Right hindlimb (tissue), 1 donor: ENCODE measurements at places on chromosomes 3 and 15.

- no peak for DNase-seq
These were observed 366.8 kb upstream of the UMPS start for GRCh38 chr3:124363476-124363875.

GRCh38 chr15:61336026-61336638, 107.0 kb upstream of the RORA start:
- DNase-seq, result no peak

GRCh38 chr3:141147657-141148056, 84.0 kb upstream of the PXYLP1 start:
- DNase-seq, result no peak

- no peak for DNase-seq
These were observed 32.7 kb upstream of the PLSCR5 start for GRCh38 chr3:146637871-146638270.

- no peak for DNase-seq
These were observed 19.9 kb upstream of the TPM1 start for GRCh38 chr15:63022663-63023062.

- no peak for DNase-seq
These were observed 240.7 kb downstream of the SHOX2 start for GRCh38 chr3:157865352-157866000.

DNA sequence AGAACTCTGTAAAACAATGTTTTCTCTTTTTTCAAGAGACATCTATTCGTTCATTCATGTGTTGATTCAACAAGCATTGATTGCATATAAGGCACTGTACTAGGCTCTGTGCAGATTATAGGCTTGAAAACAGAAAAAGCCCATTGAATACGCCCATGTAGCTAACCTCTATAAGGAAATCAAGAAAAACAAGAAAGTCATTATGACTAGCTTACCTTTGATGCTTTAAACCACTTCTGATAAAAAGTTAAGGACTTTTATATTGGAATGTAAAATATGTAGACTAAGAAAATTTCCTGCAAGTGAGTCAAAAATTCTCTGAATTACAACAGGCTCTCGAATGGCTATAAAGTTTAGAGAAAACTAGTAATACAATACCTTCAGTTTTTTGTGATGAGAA, 92.5 kb downstream of the BDH1 start:
- no peak for DNase-seq

- DNase-seq, result no peak
These were observed 12.3 kb upstream of the ALCAM start for GRCh38 chr3:105354429-105354828.

- no peak for DNase-seq
These were observed 102.7 kb downstream of the CDIN1 start for GRCh38 chr15:36682101-36682500.

- DNase-seq, result no peak
These were observed 53.2 kb upstream of the FNDC3B start for GRCh38 chr3:171986176-171986575.

GRCh38 chr15:25392806-25393205, 46.0 kb downstream of the UBE3A start:
- DNase-seq, result no peak

GRCh38 chr3:128366136-128366535, 100.6 kb downstream of the DNAJB8 start:
- DNase-seq, result no peak

DNA sequence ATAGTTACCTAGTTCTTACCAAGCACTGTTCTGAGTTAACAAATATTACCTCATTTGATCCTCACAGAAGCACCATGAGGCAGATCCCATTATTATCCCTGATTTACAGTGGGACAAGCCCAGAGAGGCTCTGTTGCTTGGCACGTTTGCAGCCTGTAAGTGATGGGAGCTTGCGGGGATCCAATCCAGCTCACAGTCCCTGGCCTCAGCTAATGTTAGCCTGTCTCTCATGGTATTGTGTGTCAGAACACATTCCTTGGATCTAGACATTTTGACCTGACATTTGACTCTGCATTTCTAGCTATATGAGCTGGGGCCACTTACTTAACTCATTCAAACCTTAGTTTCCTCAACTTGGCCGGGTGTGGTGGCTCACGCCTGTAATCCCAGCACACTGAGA, 246.9 kb upstream of the LRTM1 start:
- DNase-seq, result no peak

- no peak for DNase-seq
These were observed 175.5 kb downstream of the NECTIN3 start for GRCh38 chr3:111246967-111247760.

DNA sequence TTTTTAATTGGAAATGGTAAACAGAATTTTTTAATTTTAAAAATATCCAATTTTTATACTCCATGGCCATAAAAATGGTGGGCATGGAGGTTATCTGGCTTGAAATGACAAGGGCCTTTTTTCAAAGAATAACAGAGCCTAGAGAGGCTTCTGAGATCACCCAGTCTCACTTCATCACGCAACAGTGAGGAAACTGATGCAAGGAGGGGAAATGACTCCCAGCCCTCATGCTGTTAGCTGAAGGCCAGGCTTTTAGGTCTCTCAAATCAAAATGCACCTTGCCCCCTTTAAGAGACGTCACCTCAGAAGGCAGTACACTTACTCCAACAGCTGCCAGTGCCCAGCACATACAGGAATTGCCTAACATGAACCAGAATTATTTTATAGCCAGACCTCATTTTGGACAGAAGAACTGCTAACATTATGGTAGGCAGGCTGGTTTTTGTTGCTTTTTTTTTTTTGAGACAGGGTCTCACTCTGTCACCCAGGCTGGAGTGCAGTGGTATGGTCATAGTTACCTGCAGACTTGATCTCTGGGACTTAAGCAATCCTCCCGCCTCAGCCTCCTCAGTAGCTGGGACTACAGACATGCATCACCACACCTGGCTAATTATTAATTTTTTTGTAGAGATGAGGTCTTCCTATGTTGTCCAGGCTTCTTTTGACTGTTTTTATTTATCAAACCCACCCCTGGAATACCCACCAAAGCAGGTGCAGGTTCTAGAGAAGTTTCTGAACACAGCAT, 9.1 kb downstream of the RAB43 start:
- DNase-seq, result no peak

DNA sequence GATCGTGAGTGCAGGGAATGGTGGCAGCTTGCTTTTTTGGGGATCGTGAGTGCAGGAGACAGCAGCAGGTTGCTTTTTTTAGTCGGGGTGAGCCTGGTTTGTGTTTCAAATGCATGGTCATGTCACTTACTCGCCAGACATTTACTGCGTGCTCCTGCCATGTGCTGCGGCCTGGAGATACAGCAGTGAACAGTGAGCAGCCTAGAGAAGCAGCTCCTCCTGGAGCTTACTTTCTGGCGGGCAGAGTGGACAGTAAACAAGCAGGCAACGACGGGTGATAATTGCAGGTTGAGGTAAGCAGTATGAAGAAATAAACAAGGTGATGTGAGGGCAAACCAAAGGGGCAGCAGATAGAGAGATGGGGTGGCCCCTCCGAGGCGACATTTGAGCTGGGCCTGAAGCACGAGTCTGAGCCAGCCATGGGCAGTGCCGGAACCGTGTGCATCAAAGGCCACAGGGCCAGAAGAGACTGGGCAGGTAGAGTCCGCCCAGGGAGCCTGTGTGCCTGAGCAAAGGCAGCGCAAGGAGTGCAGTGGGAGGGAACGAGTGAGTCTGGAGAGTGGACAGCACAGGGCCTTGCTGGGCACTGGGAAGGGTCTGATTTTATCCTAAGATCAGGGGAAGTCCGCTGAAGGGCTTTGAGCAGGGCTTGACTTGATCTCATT, 57.3 kb upstream of the RASA2 start:
- DNase-seq, result no peak

- no peak for DNase-seq
These were observed 55.4 kb downstream of the LRCH3 start for GRCh38 chr3:197846491-197846890.

- no peak for DNase-seq
These were observed 117.8 kb downstream of the NR1D2 start for GRCh38 chr3:24062916-24063315.

- no peak for DNase-seq
These were observed 33.9 kb downstream of the ANP32A start for GRCh38 chr15:68786753-68787152.

DNA sequence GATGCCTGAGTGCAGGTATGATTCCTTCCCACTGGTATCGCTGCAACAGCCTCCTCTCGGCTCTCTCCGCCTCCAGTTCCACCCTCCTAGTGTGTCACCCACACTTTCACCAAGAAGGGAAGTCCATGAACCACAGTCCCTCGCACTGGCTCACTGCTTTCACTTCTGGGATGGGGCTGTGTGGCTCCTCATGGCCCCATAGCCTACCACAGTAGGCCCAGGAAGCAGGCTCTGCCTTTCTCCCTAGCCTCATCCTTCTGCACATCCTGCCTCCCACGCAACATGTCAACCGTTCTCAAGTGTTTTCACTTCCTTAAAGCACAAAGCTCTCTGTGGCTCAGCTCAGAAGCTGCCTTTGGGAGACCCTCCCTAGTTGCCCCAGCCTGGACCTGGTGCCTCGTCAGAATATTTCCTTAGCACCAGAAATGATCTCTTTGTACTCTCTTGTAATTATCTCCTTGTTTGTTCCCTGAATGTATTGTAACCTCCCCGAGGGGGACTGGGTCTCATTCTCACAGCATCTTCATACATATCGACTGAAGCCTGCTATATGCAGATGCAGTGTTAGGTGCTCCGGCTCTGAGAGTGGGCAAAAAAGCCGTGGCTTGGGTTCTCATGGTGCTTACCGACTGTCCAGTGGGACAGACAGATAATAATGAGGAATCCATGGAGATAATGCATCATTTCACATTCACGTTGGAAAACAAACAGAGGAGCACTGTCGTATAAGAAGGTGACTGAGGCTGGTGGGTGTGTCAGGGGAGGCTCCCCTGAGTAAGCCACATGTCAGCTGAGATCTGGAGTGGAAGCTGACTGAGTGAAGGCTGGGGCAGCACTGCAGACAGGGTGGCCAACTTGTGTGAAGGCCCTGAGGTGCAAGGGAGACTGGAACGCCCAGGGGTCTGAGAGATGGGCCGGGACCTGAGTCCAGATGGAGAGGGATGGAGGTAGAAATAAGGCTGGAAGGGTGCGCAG, 107.1 kb downstream of the DGKG start:
- no peak for DNase-seq

- DNase-seq, result no peak
These were observed 928.5 kb upstream of the ROBO1 start for GRCh38 chr3:80696280-80696679.

DNA sequence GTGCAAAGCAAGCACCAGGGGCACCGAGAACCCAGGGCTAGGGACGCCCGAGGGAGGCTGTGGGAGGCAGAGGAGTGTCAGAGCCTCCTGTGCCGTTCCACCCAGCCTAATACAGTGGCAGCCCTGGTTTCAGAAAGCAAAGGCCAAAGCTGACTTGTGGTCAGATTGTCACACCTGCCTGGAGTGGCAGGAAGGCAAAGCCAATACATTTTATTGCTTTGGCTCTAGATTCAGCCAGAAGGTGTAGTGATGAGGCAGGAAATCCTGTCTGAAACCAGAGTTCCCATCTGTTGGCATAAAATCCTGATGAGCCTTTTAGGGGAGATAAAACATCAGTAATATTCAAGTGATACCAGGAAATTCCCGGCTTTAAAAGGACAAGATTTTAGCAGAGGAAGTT, 168.3 kb downstream of the SLCO3A1 start:
- no peak for DNase-seq

DNA sequence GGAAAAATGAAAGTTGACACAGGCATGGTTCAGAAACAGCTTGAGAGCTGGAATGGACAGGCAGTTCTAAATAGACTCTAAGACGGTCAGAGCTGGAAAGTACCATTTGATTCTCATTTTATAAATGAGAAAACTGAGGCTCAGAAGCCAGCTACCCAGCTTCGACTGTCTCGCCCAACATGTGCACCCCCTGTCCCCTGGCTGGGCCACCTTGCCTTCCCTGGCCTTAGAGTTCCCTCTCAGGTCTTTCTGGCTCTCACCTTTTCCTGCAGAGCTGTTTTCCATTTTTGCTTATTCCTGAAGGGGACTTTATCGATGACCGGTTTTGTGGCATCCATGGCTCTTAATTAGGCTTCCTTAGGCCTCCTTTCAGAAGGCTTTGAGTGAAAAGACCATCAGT, 17.3 kb upstream of the DOCK3 start:
- DNase-seq, result no peak

DNA sequence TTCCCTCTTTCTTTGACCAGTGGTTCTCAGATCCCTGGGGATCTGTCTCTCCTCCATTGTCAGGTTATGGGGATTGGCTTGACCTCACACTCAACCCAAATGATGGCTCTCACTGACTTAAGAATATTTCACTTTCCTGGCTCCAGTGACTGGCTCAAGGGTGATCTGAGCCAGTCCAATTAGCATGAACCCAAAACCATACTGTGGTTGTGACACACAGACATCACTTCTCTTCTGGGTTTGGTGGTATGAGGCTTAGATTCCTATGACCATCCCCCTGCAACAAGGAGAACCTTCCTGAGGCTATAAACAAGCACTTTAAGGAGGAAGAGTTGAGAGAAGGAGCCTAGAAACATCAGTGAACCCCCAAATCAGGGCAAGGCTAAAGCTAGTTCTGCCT, 85.8 kb downstream of the KCNAB1 start:
- no peak for DNase-seq

- peak; percentile 48 for DNase-seq
These were observed 528 bp downstream of the RBPMS2 start for GRCh38 chr15:64774629-64775493.

DNA sequence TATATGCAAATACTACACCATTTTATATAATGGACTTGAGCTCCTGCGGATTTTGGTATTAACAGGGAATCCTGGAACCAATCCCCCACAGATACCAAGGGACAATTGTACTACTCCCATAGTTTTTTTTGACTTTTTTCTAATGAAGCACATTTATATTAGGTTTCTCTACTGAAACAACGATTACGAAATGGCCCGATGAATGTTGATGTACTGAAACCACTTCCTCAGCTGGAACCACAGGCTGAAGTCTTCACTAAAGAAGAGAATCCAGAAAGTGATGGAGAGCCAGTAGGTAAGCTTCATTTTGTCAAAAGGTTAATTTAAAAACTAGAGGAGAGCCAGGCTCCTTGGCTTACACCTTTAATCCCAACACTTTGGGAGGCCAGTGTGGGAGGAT, 121.5 kb upstream of the LRRFIP2 start:
- no peak for DNase-seq

DNA sequence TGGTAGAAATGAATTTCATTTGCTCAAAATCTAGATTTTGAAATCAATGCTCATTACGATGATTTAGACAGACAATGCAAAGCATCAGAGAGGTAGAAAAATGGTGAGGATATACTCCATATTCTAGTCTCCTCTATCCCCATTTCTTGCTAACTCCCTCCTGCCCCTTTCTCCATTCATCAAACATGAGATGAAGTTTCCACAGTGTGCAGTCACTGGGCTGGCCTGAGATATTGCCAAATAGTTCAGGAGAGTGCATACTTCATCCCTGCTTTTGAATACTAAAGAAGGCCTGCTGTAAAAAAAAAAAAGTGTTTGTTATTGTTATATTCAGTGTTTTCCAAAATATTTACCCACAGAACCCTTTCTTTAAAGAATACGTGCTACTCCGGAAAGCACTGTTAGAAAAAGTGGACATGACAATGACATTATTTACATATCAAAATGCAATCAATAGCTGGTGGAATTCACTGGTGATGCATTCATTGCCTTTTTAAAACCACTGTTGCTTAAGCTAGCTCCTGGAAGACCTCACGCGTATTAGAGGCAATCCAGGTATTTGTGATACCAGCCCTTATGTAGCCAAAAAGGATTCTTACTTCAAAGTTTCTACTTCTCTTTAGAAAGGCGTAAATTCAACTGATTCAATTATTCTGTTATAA, 247.6 kb upstream of the SOX2 start:
- no peak for DNase-seq

GRCh38 chr15:45702041-45702440, 67.2 kb downstream of the SQOR start:
- DNase-seq, result no peak

GRCh38 chr15:69824075-69824876, 273.4 kb downstream of the TLE3 start:
- no peak for DNase-seq
